ENCODE measurements at places on chromosomes 16 and 17.

- DNase-seq = no peak
Observed at GRCh38 chr17:1211287-1211686, 31.5 kb upstream of the ABR start.

DNA sequence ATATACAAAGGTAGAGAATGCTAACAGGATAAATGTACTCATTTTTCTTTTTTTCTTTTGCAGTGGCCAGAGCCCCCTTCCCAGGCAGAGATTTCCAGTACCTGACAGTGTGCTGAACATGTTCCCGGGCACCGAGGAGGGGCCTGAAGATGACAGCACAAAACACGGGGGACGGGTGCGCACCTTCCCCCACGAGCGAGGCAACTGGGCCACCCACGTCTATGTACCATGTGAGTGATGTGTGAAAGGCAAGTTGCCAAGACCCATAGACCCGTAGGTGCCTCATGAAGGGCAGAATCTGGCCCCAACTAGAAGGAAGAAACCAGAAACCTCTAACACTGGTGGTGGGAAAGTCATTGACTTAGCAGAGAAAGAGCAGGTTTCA lies 1.2 kb downstream of the USB1 start:
- no peak for DNase-seq

- no peak for DNase-seq
Observed at GRCh38 chr16:104928-105327, 26.9 kb downstream of the MPG start.

- DNase-seq = no peak
Observed at GRCh38 chr16:75026892-75027391, 28.1 kb downstream of the ZNRF1 start.

GRCh38 chr17:2337544-2338314 lies 428 bp downstream of the SGSM2 start:
- peak; percentile 59 for DNase-seq

- DNase-seq = no peak
Observed at GRCh38 chr17:69870091-69870530, 204.9 kb upstream of the KCNJ16 start.

DNA sequence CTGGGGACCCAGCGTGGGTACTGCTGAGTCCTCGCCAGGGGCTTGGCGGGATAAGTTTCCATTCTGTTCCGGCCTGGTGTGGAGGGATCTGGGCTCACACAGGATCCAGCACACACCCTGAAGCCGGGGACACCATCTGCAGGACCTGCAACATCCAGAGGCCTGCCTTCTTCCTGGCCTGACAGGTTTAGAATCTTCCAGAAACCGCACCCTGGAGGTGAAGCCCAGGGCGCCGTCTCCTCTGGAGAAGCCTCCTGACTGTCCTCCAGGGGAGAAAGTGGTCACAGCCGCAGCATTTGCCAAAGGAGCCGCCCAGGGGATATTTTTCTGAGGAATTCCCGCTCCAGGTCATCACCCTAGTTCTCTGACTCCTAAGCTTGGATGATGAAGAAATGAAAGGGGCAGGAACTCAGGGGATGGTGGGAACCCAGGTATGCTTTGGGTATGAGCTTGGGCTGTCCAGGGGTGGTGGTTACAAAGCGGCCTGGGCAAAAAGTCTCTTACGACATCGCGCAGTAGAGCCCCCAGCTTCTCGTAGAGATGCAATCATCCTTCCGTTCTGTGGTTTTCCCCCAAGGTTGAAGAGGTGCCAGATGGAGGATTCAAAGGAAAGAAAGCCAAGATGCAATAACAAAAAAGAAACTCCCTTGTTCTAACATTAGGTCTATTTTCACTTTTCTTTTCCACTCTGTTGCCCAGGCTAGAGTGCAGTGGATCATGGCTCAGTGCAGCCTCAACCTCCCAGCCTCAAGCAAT lies 9.1 kb upstream of the CRISPLD2 start:
- no peak for DNase-seq

GRCh38 chr16:66898207-66898606 lies 17.9 kb downstream of the PDP2 start:
- DNase-seq = no peak

- DNase-seq = no peak
Observed at GRCh38 chr17:897970-898619, 81.5 kb downstream of the NXN start.

GRCh38 chr16:72406390-72406789 lies 234.4 kb upstream of the PMFBP1 start:
- DNase-seq = no peak

- DNase-seq = no peak
Observed at GRCh38 chr17:76161619-76162266, 20.7 kb upstream of the FOXJ1 start.

- no peak for DNase-seq
Observed at GRCh38 chr17:16986391-16986790, 14.5 kb upstream of the TNFRSF13B start.

DNA sequence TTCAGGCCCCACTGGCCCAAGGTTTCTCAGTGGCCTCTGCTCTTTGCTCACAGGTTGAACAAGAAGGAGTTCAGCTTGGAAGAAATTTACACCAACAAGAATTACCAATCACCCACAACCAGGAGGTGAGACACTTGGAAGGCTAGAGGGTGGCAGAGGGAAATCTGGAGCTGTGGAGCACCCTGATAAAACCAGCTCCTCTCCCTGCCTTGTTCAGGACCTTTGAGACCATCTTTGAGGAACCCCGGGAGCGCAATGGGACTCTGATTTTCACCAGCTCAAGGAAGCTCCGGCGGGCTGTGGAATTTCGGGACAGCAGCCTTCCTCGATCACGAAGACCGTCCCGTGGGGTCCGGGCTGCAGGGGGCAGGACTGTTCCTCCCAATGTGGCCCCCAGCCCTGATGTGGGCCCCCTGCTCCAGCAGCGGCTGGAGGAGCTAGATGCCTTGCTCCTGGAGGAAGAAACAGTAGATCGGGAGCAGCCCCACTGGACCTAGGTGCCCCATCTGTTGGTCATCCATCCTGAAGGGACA lies 2.4 kb upstream of the FBRS start:
- DNase-seq = no peak

DNA sequence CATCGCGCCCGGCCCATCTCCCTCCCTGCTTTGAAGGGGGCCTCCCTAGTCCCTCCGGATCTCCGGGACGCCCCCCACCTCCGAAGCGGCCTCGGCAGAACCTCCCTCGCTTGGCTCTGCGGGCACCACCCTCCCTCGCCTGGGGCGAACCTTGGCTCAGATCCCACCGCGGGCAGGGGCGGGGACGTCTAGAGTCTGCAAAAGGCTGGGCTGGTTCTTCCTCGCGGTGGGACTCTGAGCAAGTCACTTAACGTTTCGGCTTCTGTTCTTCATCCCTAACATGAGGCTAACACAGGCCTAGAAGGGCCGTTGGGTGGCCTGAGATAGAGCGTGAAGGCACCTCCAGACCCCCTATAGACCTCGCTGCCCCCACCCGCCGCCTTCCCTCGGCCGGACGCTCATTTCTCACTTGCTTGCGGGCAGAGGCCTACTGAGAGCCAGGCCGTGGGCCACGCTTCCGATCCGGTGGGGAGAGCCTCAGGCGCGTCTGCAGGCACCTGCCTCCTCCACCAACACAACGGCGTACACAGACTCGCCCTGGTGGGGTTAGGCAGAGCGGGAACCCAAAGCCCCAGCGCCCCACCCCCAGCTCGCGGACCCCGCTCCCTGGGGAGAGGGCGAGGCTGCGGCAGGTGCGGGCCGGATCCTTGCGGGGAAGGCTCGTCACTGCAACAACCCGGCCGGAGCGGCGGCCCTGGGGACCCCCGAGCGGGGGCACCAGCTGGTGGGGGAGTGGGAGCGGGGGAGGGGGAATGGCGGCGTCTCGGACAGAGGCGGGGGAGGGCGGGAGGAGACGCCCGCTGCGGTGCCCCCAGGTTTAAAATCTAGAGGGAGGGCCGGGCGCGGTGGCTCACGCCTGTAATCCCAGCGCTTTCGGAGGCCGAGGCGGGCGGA lies 5.4 kb downstream of the MYO1C start:
- DNase-seq = peak; percentile 57

Data from stimulated activated CD4-positive, alpha-beta T cell treated with anti-CD3 and anti-CD28 coated beads, TNF-alpha, amount 100 ng/mL, for 24 hours (primary cell).